ENCODE measurements at places on chromosomes 2 and 18.

GRCh38 chr2:113133704-113134598, 6.6 kb downstream of the IL1RN start:
- DNase-seq = no peak

DNA sequence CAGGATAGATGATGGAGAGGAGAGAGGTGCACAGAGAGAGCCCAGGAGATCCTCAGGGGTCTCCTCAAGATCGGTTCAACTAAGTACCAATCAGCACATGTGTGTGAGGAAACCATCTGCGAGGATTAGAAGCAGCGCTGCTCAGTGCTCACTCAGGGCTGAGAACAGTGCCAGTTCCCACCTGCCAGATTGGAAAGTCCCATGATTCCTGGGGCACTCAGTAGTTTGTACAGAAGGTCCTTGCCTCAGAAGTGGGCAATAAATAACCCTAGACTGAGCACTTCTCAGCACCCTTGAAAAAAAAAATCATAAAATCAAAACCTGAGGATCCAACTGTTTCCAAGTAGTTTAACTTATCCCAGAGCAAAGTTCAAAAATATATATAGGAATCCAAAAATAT, 53.8 kb downstream of the SEMA4F start:
- DNase-seq = no peak

- no peak for DNase-seq
Observed at GRCh38 chr2:230327418-230328154, 593 bp downstream of the SP140L start.

- DNase-seq = no peak
Observed at GRCh38 chr2:65345631-65346030, 86.8 kb downstream of the SPRED2 start.

DNA sequence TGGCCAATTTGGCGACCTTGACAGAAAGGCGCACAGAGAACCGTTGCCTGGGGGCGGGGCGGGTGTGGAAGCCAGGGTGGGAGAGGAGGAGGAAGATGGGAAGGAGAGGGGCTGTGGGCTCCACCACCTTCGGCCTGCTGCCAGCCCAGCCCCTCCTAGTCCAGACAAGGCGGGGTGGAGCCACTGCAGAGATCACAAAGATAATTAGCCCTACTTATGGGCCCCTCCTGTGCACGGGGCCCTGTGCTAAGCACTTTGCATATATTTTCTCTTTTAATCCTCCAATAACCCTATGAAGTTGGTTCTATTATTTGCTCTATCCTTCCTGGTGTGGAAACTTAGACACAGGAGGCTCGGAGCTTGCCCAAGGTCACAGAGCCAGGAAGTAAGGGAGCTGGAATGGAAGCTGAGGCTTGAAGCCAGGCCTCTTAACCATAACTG, 13.7 kb upstream of the ECEL1 start:
- no peak for DNase-seq

GRCh38 chr2:20071397-20072383, 20.3 kb upstream of the LAPTM4A start:
- DNase-seq = no peak

GRCh38 chr2:226059961-226060627, 660.6 kb downstream of the NYAP2 start:
- DNase-seq = no peak

DNA sequence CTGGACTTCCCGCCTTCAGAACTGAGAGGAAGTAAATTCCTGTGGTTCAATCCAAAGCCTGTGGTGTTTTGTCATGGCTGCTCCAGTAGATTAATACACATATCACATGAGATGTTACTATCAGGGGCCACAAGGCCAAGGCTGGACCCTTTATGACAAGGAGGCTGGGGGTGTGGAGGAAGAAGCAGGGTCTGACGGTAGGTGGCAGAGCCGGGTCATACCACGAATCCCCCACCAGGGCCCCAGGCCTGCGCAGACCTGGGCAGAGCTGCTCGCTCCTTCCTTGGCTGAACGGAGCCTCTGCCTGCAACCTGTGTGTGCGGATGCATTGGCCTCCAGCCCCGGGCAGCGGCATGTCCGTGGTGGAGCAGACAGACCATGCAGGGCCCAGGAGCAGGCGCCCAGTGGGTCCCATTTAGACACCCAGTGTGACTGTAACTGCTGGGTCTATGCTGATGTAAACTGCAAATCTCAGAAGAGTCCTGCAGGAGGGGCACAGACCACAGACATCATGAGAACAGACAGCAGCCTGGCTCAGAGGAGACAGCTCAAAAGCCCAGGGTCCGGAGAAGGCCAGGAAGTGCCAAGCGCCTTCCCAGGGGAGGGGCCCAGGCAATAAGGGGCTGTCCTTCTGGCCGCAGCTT, 155.2 kb downstream of the PXDN start:
- no peak for DNase-seq

- DNase-seq = no peak
Observed at GRCh38 chr2:207066791-207067460, 98.8 kb downstream of the KLF7 start.

GRCh38 chr2:201122276-201122675, 6.3 kb downstream of the CFLAR start:
- no peak for DNase-seq

DNA sequence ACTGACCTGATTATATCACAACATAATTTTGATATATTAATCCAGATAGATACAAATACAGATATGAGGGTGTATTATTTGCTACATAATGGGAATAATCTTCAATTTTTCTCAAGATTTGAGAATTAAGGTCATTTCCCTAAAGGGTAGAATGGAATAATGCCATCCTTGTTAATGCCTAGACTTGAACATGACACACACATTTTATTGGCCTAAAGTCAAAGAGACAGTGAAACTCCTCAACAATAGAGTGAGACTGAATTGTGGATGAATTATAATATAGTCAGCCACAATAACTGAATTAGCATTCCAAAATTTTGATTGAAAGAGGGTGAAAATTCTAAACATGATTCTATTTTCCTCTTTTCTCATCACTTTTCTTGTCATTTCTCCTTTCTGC, 506.0 kb upstream of the CDH2 start:
- no peak for DNase-seq

- no peak for DNase-seq
Observed at GRCh38 chr2:60271131-60271530, 282.3 kb downstream of the BCL11A start.

DNA sequence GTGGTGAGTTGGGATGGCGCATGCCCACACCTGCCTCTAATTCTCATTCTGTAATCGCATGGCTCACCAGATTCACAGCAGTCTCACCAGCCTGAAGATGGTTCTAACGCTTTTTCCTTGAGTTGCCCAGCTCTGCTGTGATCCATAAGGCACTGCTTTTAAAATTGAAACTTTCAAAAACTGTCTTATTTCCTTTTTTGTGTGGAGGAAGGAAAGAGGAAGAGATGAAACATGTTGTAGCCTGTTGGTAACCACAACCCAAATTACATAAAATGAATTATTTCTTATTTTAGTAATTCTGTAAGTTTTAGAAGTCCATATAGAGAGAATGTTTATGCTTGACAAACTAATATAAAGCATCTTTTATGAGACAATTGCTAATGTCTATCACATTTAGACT, 165.4 kb downstream of the RBM43 start:
- DNase-seq = no peak

DNA sequence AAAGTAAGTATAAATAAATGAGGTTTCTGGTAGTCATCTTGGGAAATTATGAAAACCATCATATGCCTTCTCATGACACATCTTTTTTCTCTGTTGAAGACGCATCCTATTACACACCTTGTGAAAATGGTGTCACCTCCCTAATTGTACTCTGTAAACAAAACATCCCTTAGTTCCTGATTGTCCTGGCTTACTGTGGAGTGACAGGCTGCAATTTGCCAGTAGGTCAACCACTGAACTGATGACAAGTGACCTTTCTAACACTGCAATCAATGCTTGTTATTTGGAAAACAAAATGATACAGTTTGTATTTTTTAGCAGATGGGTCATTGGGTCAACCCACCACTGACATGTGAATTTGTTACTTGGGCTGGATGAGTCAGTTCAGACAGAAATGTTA, 219.5 kb downstream of the PTPRM start:
- no peak for DNase-seq

DNA sequence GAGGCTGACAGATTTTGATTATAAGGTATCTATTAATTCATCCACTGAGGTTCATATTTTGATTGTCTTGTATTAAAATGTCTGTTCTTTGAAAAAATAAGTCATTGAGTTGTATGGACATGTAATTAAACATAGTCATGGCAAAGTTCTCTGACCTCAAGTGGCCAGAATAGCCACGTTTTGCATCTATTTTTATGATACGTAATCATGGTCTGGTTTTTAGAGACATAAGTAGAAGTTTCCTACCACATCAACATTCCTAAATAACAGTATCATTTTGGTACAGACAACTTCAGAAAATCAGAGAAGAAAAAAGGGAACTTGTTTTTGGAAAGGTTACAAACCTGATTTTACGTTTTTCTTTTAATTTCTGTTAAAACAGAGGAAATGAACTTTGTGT, 47.6 kb downstream of the COL5A2 start:
- DNase-seq = no peak

DNA sequence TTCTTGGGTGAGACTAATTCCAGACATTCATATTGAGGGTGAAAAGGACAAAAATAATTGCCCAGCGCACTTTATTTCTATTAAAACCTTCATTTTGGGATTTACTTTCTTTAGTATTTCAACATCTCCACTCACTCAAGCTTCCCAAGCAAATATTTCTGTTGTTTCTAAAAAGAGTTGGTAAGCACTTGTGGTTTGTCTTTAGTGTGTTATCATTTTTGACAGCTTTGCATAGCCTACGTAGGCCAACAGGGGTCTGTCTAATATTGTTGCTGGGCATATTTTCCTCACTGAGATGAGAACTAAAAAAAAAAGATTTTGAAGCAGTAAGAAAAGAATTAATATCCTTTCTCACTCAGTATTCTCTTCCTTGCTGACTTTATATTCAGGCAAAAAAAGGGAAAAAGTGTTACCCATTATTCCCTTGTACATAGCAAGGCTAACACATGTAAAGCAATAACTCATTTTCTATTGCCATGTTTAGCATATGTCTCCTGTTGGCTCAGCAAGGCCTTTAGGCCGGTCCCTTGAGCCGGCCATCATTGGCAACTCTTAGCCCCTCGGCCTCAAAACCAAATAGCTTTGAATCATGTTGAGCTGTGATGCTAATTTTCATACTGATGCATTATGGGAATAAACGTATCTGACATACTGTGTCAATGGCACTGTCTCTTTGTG, 494.2 kb downstream of the ARHGAP15 start:
- no peak for DNase-seq

DNA sequence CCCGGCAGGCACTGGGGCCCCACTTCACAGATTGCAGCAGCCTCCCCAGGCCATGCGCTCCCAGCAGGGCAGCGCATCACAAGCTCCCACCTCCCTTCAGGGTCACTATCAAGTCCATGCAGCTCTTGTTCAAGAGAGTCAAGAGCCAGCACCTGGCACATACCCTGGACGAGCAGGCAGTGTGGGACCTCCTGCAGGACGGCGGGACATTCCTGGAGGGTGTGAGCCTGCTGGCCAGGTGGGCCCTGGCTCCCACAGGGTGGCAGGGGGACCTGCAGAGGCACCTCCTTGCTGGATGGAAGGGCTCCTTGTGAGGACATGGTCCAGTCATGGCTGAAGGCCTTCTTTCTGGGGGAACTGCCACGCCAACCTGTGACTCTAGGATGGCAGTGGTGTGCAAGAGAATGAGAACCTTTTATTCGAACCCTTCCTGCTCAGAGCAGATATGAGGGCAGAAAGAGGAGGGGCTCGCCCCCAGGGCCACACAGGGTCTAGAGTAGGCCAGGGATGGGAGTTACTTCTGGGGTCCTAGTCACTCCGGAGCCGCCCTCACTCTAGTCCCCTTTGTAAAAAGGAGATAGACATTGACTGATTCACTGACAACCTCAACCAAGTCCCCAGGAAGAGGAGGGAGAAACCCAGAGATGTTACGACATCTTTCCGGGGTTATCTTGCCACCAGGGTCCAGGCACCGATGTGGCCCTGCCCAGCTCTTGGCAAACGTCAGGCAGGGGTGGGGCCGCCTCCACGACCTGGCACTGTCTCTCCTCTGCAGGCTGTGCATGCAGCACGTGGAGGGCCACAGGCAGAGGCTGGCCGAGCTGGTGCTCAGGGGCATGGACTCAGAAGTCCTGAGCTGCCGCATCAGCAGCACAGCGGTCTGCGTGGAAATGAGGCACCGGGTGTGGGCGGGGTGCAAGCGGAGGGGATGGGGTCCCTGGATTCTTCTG, 31.3 kb downstream of the HJURP start:
- no peak for DNase-seq

DNA sequence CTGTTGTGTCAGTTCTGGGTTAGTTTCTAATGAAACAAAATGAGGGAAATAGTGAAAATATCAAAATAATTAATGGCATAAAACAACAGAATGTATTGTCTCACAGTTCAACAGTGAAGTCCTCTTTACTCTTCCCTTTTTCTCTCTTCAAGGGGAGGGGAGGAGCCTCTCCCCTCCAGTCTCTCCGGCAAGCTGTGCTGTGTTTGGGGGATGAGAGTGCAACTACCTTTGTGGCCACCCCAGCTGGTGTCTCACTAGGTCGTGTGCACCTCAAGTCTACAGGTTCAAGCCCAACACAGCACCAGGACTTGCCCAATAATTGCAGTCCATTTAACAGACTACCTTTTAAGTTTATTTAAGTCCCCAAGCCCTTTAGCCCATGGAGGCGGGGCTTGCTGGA, 271.7 kb upstream of the DOK6 start:
- DNase-seq = no peak

- DNase-seq = no peak
Observed at GRCh38 chr2:151020411-151020810, 241.3 kb downstream of the RBM43 start.

GRCh38 chr18:23627321-23627720, 35.4 kb downstream of the ANKRD29 start:
- no peak for DNase-seq

- DNase-seq = no peak
Observed at GRCh38 chr2:113070606-113070975, 2.8 kb downstream of the IL1F10 start.

GRCh38 chr2:47065771-47066380, 89.2 kb downstream of the STPG4 start:
- DNase-seq = no peak

DNA sequence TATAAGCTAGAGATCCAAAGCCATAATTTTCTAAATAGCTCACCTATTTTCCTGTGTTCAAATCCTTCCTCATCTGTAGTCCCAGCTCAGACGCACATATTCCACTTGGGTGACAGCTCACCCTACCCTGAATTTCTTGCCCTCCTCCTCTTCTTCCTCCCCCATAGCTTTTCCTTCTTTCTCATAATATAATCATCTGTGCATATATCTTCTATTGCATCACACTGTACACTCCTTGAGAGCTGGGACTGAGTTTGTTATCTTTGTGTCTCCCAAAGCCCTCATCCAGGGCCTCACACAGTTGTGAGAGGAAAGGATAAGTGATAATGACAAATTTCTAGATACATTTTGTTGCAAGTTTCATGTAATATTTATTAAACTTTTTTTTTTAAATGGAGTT, 55.9 kb upstream of the RTN4 start:
- no peak for DNase-seq

GRCh38 chr2:173048522-173048896, 27.1 kb upstream of the MAP3K20 start:
- no peak for DNase-seq

- DNase-seq = no peak
Observed at GRCh38 chr18:45785134-45785533, 40.3 kb upstream of the SIGLEC15 start.

- no peak for DNase-seq
Observed at GRCh38 chr2:62150597-62151305, 45.2 kb upstream of the B3GNT2 start.

All from NCI-H2107 (cell line).